ENCODE measurements at places on chromosomes 13 and 19.

- no peak for DNase-seq
Measured at GRCh38 chr19:51142119-51142518, at the start of gene SIGLEC7. TSS of gene SIGLEC7 (plus strand) at chr19:51142301. CDS start at chr19:51142370, 69 bp downstream.

DNA sequence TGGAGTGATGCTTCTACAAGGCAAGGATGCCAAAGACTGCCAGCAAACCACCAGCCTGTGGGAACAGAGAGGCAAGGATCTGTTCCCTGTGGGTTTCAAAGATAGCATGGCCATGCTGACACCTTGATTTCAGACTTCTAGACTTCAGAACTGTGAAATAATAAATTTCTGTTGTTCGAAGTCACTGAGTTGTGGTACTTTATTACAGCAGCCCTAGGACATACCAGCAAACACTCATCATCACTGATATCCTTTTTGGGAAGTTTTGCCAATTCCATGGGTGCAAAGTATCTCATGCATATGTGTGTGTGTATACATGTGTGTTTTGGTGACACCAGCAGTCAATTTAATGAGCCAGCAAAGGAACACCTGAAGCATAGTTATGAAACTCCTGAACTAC, 21.0 kb downstream of the LMO7 start:
- no peak for DNase-seq

DNA sequence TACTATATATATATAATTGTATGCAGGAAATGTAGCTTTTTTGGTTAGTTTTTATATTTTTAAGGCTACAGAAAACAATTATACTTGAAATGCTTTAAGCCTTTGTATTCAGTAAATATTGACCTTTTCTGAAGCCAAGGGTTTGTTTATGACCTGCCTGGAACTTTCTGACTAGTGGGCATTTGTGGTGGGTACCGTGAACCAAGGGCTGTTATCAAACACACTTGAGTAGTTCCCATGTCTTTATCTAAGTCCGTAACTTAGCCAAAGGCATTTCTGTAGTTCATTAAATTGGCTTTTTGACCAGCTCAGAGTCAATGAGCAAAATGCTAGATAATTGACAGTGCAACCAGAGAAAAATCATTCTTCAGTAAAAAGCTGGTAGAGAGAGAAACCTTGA, 1444.2 kb upstream of the SLC10A2 start:
- DNase-seq: no peak

DNA sequence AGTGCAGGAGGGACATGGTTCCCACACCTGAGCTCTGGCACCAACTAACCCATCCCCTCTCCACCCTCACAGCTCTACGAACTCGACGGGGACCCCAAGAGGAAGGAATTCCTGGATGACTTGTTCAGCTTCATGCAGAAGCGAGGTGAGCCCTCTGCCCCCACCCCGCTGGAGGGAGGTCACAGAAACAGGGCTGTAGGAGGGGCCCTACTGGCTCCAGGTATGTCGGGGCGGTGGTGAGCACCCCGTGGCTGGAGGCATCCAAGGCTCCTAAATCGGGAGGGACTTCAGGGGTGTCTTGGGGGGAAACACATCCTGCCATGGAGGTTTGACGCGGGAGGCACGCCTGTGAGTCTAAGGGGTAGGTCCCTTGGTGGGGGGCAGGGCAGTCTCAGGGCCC, 24.1 kb upstream of the WDR18 start:
- no peak for DNase-seq

- DNase-seq: no peak
Measured at GRCh38 chr13:113297370-113298042, 467 bp downstream of the LAMP1 start.

- no peak for DNase-seq
Measured at GRCh38 chr13:23750383-23751121, 138.6 kb downstream of the MIPEP start.

DNA sequence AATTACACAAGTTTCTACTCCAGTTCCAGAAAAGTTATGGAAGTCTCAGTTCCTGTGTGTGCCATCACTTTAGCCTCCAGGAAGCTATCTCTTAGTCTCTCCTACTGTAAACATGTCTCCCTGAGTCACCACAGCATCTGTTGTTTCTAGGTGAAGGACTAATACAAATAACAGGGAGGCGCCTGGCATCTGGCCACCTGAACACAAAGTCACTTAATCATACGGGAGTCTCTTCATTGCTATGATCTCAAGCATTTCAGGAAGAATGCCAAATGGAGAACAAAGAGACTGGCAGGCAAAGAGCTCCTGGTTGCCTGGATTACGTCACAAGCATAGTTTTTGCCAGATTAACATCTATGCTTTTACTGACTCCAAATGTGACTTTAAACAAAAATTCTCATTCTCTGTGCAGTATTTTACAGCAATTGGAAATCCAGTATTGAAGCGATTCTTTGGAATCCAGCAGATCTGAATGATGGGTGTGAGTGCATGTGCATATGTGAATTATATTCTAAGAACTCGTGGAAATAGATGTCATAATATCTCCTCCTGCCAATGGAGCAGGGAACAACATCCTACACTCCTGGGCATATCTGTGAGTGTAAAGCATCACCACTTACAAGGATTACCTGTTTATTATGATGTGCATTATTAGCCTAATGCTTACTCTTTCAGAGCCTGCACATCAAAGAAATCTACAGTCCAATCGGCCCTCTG, 572.8 kb downstream of the PCDH9 start:
- DNase-seq: no peak

DNA sequence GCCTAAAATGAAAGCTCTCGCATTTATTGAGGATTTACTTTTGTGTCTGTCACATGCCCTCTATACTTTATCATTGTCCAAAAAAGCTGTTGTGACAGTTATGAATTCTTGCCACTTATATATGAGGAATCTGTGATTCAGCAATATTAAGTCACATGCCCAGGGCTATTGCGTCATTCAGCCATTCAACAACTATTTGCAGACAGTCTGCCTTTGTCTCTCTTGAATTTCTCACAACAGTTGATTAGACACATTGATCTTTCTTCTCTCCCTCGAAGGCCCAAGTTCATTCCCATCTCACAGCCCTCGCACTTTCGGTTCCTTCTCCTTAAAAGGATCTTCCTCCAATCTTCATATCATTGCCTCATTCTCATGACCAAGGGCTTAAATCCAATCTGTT, 342.6 kb downstream of the MZT1 start:
- DNase-seq: no peak

- DNase-seq: no peak
Measured at GRCh38 chr13:112977091-112977490, 8.1 kb downstream of the MCF2L start.

DNA sequence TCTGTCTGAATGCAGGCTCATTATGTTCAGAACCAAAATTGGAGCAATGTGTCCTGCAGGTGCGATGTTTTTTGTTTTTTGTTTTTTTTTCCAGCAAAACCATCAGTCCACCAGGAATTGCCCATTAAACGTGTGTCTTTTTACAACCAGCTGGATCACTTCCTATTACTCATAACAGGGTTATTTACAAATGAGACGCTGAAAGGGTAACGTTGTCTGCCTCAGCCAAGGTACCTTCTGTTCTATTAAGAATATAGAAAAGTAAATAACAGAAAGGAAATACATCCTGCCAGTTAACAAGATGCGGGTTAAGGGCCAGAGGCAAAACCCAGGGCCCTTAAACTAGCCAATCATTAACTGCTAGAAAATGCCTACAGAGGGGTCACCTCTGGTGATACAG, 590.4 kb downstream of the TBC1D4 start:
- no peak for DNase-seq

GRCh38 chr13:72850959-72851677, 69.2 kb downstream of the PIBF1 start:
- DNase-seq: no peak

DNA sequence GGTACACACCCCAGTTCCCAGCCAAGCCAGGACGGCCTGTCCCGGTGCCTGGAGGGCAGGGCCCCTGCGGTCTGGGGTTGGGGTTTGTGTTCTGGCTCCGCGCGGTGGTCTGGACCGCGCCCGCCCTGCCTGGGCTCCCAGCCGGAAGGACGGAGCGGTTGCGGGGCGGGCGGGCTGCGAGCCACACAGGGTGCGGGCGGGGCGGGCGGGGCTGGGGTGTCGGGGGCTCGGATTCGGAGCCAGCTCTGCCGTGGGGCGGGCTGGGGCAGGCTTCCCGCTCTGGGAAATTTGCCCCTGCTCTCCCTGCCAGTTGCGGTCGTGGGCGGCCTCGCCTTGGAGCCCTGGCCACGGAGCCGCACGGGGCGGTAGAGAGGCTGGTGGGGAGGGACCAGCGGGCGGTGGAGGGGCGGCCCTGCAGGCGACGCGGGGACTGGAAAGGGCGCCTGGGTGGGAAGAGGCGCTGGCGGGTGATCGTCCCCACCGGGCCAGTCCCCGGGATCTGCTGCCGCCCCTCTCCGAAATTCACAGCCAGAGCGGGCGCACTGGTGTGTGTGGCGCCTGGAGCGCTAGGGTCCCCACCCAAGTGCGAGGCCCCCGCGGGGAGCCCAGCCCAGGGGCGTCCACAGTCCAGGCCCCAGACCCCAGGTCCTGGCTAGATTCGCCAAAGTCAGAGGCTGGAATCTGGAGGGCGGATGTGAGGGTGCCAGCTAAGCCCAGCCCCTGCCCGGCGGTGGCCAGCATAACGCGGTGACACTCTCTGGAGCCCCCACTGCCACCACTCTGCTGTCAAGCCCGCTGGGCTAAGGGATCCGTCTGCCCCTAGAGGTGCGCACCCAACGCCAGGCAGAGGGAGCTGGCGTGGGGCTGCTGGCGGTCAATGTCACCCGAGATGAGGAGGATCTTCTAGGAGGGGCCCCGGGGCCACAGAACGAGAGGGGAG, 11.0 kb upstream of the ZNF492 start:
- DNase-seq: no peak

- no peak for DNase-seq
Measured at GRCh38 chr13:93889430-93889951, 590.0 kb downstream of the DCT start.

DNA sequence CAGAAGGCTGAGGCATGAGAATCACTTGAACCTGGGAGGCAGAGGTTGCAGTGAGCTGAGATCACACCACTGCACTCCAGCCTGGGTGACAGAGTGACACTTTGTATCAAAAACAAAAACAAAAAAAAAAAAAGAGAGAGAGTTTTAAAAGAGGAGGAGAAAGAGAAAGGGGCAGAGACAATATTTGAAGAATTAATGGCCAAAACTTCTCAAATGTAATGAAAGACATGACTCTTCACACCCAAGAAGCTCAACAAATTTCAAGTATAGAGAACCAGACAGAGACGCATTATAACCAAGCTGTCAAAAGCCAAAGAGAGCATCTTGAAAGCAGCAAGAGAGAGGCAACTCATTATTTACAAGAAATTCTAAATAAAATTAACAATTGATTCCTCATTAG, 36.9 kb upstream of the USP12 start:
- DNase-seq: no peak

DNA sequence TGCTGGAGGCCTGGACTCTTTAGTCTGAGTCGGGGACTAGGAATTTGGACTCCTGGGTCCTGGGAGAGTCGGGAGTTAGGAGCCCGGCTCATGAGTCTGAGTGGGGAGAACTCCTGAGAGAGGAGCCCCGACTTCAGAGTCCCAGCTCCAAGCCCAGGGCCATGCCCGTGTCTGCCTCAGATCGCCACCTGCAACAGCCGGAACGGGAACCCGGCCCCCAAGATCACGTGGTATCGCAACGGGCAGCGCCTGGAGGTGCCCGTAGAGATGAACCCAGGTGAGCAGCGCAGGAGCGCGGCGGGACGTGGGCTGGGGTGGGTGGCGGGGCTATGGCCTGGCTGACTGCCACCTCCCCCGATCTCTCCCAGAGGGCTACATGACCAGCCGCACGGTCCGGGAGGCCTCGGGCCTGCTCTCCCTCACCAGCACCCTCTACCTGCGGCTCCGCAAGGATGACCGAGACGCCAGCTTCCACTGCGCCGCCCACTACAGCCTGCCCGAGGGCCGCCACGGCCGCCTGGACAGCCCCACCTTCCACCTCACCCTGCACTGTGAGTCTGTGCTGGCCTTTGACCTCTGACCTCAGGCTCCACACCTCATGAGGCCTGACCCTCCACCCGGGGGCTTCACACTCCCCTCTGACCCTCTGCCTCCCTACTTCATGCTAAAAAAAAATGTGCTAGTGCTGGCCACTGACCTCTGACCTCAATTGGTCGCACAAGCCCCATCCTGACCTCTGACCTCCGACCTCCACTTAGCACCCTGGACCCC, 4.4 kb downstream of the BCAM start:
- no peak for DNase-seq

GRCh38 chr19:15288146-15288963, 44.0 kb downstream of the BRD4 start:
- no peak for DNase-seq

GRCh38 chr13:112391746-112392145, 15.6 kb downstream of the SPACA7 start:
- DNase-seq: no peak

- peak; percentile 8 for DNase-seq
Measured at GRCh38 chr13:81171065-81171647, 830.2 kb upstream of the SPRY2 start.

DNA sequence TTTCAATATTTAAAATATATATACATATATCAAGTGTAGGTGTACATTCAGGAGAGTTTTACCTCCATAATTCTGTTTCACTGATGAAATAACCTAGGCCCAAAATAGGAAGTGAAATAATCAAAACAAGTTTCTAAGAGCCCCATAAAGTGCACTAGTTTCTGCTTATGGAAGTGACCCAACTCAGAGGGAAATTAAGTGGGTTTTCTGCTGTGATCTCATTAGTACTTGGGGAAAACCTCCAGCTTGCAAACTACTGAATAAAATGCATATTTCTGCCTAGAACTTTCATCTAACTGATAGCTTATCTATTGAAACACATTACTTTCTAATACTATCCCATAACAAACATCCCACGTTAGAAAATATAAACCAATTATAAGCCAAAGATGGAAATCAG, 45.4 kb upstream of the MIR17HG start:
- DNase-seq: no peak

DNA sequence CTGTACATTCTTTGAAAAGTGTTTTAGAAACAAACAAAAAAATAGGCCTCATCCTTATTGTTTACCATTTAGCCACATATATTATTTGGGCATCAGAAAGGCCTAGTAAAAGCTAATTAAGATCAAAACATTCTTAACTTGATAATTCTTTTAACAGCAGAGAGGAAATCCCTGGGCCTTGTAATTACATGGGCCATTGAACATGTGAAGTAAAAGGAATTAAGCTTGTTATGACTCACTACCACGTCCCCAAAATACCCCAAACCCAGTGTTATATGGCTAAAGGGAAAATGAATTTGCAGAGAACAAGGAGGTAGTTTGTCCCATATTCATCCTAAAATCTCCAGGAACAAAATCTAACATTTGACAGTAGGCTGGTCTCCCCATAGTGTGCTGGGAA, 439.8 kb downstream of the ITGBL1 start:
- DNase-seq: no peak

- DNase-seq: no peak
Measured at GRCh38 chr19:49497789-49498103, 1.5 kb downstream of the RPS11 start.

DNA sequence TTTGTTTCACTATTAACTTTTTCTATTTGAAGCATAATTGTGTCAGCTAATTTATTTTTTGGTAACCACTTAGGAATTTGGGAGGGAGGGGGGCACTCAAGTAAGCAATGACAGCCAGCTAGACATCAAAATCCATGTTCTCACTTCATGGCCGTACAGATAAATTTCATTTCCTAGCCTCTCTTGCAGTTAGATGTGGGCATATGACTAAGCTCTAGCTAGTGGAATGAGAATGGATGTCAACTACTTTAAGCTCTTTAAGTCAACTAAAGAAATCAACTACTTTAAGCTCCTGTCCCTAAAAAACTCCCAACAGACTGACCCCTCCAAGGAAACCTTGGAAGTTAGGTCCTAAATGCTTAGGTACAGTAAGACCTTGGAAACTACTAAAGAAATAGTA, 92.0 kb downstream of the KCNRG start:
- no peak for DNase-seq

GRCh38 chr13:71278512-71278911, 588.5 kb downstream of the DACH1 start:
- DNase-seq: no peak

All from bone marrow (tissue), 2 donors.